ENCODE measurements at places on chromosomes 16 and 17.

DNA sequence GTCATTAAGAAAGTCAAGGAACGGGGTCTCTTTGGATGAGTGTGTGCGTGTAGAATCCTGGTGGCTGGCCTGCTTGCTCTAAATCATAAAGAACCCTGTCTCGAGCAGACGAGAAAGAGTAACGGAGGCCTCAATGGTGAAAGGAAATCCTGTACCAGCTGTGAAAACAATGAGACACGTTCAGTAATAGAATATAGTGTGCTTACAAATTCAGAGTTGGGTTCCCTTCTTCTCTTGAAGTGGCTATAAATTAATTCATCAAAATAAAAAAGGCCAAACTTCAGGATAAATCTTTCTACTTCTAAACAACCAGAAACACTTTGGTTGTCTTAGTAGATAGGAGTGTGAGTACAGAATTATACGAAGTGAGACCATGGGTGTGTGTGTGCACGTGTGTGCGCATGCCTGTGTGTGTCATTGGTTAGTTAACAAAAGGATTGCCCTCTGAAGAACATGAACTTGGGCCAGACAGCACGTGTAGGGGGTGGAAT lies 48.5 kb downstream of the WWOX start:
- no peak for DNase-seq

DNA sequence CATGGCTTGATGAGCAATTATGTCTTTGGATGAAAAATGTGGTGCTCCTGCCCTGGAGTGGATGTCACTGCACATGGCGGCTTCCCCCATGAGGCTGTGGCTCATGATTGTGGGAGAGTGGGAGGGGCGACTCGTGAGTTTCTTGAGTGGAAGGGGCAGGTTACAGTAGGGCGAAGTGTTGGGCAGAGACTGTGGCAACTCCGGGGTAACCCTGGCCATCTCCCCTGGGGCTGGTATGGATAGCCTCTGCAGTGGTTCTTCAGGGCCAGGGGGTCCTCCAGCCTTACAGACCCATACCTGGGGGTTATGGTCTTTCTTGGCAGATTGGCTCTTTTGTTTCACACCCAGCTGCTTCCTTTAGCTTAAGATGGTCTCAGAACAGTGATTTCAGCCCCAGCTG lies 1.3 kb upstream of the TNS4 start:
- no peak for DNase-seq

DNA sequence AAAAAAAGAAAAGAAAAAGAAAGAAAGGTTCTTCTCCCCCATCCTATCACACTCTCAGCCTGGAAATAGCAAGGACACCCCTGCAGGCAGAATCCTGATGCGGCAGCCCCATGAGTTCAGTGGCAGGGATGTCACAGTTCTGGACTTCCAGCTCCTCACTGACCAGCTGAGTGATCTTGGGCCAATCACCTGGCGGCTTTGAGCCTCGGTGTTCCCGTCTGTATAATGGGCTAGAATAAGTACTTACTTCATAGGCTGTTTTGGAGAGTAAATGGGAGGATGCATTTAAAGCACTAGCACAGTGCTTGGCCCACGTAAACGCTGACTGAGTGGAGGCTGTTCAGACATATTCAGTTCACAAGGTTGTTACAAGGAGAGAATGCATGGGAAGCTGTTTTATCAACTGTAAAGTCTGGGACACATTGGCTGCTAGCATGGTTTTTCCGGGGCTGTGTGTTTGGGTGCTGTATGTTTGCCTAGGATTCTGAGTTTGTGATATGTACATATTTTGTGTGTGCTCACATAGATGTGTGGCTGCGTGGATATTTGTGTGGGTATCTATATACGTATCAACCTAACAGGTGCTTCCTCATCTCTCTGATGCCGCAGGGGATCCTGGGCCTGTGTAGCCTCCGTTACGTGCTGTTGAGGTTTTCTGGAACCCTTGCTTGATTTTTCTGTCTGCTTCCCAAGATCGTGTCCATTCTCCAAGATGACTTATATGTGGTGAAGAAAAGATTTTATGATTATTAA lies 3.4 kb downstream of the BHLHA9 start:
- DNase-seq: no peak

DNA sequence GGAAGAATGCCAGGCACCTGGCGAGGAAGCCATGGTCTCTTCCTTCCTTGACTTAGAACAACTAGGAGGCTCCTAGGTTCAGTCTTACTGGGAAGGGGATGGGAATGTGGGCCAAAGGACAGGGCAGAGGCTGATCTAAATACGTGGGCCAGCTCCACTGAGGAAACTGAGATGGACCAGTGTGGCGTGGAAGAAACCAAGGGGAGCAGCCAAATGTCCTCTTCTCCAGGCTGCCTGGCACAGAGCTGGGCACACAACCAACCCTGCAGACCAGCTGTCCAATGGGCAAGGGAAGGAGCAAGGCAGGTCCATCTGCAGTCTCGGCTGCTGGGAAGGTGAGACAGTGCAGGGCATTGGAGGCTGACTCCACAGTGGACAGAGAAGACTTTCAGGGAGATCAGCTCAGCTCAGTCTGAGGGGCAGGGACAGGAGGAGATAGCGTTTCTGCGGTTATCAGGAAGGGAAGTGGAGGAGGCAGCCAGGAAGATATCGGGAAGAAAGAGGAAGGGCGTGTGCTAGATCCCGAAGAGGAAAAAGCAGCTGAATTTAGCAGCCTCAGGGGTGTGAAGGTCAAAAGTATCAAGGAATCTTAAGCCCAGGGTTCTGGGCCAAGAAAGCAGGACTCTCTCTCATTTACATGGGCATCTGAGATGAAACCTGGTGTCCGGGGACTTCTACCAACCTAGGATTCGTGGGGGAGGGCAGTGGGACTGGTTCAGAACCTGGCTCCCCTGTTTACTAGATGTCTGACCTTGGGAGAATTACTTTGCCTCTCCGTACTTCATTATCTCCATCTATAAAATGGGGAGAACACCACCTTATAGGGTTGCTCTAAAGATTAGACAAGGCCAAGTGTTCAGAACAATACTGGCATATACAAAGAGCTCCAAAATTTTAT lies 1.8 kb downstream of the KIFC3 start:
- DNase-seq: no peak

All from cerebellar nuclear complex (tissue), 1 donor.